Stimulated activated CD8-positive, alpha-beta memory T cell treated with anti-CD3 and anti-CD28 coated beads, Interleukin-12 subunit alpha, Interleukin-12 subunit beta, amount 100 ng/mL, for 4 hours (primary cell): ENCODE measurements at places on chromosomes 5 and 9.

GRCh38 chr5:79507251-79508205 lies 6.4 kb downstream of the HOMER1 start:
- no peak for DNase-seq

DNA sequence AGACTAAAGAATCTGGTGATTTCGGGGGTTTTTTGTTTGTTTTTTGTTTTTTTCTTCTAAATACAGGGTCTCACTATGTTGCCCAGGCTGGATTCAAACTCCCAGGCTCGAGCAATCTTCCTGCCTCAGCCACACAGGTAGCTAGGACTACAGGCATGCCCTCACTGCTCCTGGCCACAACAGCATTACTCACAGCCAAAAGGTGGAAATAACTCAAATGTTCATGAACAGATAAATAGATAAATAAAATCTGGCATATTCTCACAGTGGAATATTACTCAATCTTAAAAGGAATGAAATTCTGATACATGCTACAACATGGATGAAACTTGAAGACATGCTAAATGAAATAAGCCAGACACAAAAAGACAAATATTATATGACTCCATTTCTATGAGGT lies 19.8 kb upstream of the RAD23B start:
- no peak for DNase-seq

GRCh38 chr5:27475063-27475462 lies 436.7 kb upstream of the CDH9 start:
- DNase-seq, result no peak

DNA sequence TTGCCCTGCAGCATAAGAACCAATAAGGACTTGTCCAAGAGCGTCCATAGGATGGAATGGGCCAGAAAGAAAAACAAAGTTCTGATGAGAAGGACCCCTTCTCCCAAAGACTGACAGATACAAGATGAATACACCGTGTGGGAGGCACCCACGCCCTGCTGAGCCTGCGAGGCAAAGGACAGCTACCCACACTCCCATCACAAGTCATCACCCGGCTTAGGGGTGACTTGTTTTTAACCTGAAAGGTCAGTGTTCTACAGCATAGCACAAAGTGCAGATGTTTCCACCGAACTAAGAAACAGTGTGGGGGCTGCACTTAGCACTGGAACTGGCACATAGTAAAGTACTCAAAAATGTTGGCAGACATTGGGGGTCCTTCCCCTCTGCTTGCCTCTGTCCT lies 13.9 kb downstream of the TNIP1 start:
- no peak for DNase-seq

DNA sequence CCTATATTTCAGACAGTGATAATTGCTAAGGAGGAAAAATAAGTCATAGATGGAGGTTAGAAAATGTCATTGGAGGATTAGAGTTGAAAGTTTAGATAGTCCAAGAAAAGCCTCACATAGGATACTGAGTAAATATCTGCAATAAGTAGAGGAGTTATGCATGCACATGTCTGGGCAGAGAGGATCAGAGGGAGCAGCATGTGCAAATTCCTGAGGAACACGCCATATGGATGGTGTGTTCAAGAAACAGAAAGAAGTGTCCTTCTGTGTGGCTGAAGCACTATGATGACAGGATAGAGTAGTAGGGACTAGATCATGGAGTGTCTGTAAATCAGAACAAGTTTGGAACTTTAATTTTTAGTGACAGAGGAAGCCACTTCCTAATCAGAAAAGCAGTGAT lies 52.2 kb downstream of the SGCD start:
- no peak for DNase-seq

DNA sequence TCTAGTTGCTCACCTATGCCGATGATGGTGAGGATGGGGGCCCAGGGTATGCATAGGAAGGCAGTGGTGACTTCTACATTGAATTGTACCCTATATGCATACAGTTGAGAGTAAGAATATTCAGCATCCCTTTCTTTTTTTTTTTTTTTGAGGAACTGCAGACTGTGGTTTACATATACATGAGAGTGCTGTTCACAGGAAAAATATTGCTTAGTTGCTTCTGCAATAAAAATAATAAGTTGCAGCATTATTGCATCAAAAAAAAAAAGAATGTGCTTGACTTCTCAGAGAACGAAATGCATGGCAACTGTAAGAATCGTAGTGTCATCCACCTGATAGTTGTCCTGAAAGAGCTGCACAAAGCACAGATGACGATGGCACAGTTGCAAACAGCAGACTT lies 52.8 kb downstream of the PTCD2 start:
- no peak for DNase-seq

- no peak for DNase-seq
These were observed 290.7 kb upstream of the IL12B start for GRCh38 chr5:159620853-159621540.

DNA sequence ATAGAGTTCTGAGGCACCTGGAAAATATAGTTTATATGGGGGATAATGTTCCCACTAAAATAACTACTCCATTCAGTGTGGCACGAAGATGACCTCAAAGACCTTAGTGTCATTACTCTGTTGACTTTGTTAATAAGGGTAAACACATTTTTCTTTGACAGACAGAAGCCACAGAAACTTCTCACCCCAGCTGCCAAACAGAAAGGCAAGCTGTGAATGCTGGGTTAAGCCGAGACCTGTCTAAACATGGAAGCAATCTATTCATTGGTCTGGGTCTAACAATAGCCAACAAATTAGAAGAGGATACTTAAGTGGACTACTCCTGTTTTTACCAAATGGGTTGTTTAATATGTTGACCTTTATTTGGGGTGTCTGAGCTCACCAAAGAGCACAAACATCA lies 171.4 kb downstream of the TLE1 start:
- no peak for DNase-seq

DNA sequence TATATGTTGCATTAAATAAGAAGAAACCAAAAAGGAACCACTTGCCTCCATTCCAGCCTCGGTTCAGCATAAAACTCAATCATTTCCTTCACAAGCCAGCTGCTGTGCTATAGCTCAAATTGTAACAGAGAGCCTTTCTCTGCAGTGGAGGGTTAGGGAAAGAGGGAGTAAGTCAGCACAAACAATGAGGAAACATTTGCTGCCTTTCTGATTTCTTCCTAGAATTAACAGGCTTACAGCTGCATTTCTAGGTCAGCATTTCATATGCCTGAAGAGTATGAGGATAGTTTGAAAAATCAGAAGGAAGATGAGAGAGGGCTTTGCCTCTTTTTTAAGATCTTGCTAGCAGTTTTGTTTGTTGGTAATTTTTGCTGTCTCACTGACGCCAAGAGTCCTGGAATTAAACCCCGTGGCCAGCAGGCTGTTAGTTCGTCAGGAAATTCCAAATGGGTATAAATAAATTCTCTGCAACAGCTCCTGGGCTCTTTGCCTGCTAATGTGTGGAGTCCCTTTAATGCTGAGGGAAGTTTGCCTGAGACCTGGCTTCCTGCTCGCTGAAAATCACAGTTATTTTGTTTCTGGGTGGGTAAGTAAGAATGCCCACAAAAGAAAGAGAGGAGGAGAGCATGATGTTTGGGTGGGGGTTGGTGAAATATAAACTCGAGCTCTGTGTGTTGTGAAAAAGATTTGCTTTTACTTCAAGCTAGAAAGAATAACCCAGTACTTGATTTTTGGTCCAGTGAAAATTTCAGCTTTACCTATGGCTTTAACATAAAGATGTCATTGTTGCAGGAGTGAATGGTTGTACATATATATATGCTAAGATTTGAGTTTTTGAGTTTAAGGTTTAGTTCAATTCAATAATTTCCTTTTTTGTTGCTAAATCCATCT lies 148.1 kb upstream of the DMRT1 start:
- no peak for DNase-seq

DNA sequence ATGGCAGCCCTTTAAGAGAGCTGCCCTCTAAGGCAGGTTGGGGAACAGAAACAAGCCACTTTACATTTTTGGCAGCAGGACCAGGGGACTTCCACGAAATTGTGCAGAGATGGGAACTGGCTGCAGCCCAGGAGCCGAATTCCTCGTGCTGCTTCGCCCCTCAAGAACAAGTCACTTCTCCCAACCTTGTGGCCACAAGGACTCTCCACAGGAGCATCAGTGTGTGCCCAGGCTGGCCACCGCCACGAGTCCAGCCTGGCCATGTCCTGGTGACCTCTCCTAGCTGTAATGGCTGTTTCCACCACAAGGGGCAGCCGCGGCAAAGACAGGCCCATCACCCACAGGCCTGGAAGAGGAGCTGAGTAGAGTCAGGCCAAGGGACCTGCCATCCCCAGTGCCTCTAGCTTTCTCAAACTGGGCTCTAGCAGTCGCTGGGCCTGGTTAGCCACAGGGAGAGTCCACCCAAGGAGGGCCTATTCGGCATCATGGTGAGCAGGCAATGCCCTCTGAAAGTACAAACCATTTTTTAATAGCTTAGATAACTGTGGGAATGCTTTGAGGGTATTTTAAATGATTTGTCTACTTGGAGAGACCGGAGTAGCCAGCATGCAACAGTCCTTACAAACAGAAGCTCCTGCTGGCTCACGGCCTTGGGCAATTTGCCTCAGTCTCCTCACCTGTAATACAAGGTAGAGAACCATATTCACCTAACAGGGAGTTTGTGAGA lies 129.0 kb downstream of the COL23A1 start:
- no peak for DNase-seq

DNA sequence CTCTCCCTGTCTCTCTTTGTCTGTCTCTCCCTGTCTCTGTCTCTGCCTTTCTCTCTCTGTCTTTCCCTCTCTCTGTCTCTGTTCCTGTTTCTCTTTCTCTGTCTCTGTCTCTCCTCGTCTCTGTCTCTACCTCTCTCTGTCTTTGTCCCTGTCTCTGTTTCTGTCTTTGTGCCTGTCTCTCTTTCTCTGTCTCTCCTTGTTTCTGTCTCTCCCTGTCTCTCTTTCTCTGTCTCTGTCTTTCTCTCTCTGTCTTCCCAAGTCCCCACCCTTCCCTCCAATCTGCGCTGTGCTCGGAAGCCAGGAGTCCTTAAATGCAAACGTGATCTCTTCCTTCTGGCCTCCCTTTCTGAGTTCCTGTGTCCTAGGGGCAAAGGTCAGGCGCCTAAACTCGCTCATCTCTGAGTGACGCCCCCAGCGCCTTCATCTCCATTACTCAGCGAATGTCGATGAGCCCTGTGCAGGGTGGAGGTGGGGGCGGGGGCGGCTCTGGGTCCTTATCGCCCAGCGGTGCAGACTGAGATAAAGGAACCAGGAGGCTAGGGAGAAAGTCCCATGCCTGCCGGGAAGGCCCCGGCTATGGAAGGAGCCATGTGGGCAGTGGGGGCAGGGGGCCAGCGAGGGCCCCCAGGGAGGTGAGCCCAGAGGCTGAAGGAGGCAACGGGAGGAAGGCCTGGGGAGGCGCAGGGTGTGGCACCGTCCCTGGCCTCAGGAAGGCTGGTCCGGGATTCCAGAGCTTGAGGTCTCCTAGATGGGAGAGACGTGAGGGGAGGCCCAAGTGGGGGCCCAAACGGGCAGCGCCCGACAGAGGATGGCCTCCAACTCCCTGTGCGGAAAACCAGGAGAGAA lies 1.5 kb upstream of the SLC6A19 start:
- no peak for DNase-seq

DNA sequence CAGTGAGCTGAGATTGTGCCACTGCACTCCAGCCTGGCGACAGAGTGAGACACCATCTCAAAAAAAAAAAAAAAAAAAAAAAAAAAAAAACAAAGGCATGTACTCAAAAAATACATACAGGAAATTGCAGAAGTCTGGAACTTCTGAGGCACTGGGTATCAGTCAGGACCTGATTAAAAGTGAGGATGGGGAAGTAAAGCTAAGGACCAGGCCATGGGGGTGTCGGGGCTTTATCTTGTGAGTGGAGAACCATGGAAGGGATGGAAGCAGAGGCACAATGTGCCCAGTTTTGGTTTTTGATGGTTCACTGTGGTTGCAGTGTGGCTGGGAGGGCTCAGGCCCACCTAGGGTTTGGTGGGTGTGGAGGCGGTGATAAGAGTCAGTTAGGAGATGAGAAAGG lies 212.7 kb upstream of the PIK3R1 start:
- DNase-seq, result no peak
